Activated CD4-positive, alpha-beta T cell treated with anti-CD3 and anti-CD28 coated beads for 24 hours (primary cell): ENCODE measurements at places on chromosomes 4 and X.
A peak's percentile ranks its signal among the peaks of the same experiment; 100 is the strongest.

- no peak for DNase-seq
These were observed 158.1 kb downstream of the POLA1 start for GRCh38 chrX:24851780-24852179.

DNA sequence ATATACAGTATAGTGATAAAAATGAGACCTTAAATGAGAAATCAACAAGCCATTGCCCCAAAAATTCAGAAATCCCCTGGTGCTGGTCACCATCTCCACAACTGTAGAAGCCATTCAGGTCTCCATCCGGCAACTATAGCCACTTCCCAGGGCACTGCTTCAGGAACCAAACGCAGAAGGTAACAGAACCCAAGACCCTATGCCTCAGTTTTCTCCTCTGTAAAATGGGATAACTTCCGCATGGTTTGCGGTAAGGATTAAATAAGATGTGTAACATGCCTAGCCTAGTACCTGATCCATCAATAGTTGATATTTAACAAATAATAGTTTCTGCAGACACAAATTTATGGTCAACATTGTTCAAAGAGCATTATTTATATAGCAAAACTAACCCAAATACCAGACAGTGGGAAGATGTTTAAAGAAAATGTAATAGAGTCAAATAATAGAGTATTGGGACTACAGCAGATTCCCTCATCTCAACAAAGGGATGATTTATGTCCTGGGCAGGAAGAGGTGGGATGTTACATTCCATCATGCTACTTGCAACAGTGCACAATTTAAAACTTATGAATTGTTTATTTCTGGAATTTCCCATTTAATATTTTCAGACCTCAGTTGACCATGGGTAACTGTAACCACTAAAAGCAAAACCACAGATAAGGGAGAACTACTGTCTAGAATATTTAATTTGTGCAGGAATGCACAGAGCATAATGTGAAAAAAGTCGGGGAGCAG lies 30.0 kb downstream of the IRF2 start:
- DNase-seq = no peak

GRCh38 chrX:78455901-78456300 lies 128.5 kb upstream of the CYSLTR1 start:
- no peak for DNase-seq

DNA sequence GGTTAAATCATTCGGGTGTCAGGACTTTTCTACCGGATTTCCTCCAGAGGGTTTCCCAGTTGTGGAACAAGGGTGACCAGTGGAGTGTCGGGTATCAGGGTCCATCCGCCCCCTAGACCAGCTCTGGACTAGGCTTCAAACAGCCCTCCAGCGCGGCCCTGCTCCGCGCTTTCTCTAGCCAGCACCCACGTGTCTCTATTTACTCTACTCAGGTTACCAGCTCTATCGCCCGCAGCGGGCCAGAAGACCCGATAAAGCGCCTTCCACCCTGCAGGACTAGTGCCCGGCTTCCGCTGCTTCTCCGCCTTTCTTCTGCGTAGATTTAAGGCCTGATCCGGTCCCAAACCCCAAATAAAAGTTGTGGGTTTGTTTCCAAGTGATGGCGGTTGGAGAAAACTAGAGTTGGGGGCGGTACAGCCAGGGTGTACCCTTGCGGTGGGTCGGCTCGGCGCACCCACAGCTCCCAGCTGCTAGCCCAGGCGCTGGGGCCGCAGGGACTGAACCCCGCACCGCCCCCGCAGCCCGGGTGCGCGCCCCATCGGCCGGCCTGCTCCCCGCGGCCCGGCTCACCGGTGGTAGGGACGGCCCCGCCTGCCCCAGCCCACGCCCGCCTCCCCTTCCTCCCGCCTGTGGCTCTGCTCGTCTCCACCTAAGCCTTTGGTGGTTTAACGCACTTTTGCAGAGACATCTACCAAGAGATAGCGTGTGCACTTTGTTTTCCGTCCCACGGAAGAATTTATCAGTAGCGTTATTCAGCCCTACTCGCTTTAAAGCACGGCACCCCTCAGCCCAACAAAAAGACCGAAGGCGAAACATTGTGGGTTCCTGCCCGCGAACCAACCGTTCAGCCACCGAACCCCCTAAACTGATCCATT lies 2.1 kb downstream of the LEF1 start:
- DNase-seq = peak; percentile 52

- DNase-seq = no peak
These were observed 4.9 kb downstream of the SMR3A start for GRCh38 chr4:70365479-70365878.

DNA sequence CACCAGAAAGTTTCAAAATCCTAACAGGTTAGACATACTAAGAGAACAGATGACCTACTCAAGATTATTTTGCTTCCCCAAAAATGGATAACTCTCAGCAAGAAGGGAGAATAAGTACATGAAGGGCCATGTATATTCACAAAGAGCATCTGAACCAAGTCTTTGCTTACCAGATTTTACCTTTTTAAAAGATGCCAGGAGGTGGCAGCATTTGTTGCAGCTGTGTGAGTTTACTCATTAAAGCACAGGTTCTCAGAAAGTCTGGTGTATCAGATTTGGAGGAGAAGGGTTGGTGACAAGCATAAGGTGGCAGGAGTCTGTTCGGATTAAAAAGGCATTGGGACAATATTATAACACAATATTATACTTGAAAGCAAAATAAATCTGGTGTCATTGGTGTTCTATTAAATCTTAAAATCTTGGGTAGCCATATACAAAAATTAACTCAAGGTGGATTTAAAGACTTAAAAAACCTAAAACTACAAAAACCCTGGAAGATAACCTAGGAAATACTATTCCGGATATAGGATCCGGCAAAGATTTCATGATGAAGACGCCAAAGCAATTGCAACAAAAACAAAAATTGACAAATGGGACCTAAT lies 51.3 kb upstream of the NFKB1 start:
- peak; percentile 5 for DNase-seq

- no peak for DNase-seq
These were observed 953.4 kb upstream of the IGFBP7 start for GRCh38 chr4:58063404-58064160.

DNA sequence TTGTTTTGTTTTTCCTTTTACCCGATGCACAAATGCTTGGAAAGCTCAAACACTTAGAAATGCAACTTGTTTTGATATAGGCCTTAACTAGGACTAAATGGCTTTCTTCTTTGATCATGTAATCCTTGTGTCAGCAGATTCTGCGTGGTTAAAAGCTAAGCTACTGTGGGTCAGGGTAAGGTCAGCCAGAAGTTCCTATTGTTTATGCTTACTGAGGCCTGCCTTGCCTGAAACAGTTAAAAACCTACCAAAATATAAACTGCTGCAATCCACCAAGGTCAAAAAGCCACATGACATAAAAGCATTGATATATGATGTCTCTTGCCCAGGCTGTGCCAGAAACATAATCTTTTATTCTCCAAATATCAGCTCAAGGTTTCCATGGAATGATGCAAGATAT lies 223.4 kb downstream of the FAM47B start:
- DNase-seq = no peak

DNA sequence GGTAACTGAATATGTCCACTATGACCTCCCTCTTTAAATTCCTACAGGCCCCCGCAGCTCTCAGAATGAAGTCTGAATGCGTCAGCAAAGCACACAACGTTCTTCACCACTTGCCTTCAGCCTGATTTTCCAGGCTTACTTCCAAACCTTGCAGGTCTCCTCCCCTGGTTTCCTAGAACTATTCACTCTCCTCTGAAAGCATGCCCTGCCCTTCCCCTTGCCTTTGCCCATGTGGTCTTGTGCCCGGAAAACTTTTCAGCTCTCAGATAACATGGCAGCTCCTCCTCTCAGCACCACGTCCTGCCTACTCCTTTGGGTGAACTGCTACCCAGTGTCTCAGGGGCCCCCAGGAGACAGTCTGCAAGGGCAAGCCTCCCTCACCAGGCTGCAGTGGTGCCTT lies 268.5 kb upstream of the LDB2 start:
- DNase-seq = no peak

- no peak for DNase-seq
These were observed 404.8 kb downstream of the EPHA5 start for GRCh38 chr4:65265526-65265925.

GRCh38 chrX:54640103-54640690 lies 110.2 kb downstream of the GNL3L start:
- DNase-seq = no peak

DNA sequence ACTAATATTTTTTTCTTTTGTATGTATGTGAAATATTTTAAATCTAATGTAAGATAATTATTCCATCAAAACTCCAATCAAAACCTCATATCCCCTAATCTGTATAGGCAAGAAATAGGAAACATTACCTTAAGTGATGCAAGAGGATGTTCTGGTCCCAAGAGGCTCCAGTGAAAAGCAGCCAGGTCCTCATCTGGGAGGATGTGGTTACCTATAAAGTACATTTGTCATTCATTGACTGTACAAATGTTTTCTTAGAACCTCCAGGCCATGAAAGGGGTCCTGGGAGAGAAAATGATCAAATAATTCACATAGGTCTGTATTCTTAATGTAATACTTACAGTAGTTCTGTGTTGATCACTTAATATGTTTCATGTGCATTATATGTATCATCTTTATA lies 25.5 kb downstream of the FAM120C start:
- no peak for DNase-seq

DNA sequence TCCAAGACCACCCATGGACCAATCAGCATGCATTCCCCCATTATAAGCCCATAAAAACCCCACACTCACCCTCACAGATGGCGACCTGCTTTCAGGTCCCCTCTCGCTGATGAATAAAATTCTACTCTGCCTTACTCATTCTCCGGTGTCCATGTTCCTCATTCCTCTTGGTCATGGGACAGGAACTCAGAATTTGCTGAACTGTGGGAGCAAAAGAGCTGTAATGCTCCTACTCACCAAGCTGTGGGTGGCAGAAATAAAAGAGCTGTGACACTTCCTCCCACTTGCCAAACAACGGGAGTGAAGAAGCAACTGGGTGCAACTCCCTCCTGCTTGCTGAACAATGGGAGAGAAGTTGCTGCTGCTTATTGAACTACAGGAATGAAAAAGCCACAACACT lies 168.5 kb upstream of the PCDH18 start:
- DNase-seq = no peak

DNA sequence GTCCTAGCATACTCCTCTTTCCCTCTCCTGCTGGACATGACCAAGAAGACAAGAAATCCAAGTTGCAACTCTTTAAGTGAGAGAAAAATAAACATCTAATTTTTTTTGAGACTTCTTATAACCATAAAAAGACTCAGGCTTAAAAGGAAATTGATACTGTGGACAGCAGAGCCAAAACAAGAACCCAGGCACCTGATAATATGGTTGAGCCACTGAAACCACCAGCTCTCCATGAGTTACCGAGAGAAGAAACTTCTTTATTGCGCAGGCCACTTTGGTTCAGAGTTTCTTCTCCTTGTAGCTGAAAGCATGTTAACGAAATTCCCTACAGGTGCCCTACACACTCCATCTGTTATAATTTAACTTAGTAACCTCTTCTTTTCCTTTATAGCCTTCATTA lies 11.3 kb upstream of the SPCS3 start:
- DNase-seq = no peak

DNA sequence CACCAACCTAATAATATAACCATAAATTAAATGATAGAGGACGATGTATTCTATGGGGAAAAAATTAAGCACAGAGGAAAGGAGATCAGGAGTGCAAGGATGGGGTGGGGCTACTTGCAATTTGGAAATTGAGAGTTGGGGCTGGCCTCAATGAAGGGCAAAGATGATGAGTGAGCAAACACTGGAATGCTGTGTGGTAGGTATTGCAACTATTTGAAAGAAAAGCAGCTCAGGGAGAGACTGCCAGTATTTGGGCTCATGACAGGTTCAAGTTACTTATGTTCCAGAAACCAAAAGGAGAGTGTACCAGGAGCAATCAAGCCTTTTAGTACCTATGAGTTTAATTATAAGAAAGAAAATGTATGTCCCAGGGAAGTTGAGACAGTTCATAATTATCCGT lies 47.4 kb downstream of the ASIC5 start:
- no peak for DNase-seq

- no peak for DNase-seq
These were observed 55.2 kb downstream of the MTM1 start for GRCh38 chrX:150623583-150623982.
